ENCODE measurements at places on chromosomes 6 and 20.

DNA sequence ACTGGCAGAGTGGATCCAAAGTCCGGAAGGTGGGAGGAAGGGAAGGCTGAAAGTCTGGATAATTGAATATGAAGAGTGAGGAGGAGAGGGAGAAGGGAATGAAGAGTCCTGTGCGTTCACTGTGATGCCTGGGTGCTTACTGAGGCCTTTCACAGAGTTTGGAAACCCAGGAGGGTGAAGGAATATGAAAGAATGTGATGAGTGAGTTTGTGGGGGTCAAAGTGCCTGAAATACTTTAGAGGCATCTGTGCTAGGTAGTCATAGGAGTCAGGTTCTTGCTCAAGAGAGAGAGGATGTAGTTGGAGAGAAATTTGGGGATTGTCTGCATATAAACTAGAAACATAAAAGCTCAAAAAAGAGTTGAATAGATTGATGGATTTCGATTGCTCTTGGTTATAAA is 20.7 kb downstream of the NKX2-4 start:
- DNase-seq: no peak

DNA sequence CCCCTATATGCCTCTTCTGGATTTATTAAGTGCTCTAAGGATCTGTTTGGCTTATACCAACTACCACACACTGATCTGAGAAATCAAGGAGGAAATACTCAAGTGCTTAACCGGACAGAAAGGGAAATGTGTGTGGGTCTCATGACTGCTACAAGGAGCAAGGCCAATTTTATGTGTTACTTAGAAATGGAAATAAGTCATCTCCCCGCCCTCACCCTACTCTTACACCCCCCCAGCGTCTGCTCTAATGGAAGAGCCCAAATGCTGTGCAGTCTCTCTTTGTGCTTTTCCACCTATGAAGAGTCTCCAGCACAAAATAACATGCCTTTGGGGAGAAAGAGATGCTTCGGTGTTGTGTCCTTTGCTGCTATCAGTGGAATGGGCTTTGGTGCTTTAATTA is 428.8 kb upstream of the ARID1B start:
- no peak for DNase-seq

GRCh38 chr6:44800784-44801592 is 413.5 kb downstream of the CDC5L start:
- DNase-seq: no peak

- no peak for DNase-seq
These were observed 16.9 kb upstream of the SLC16A10 start for GRCh38 chr6:111070105-111071005.

- no peak for DNase-seq
These were observed 2.0 kb downstream of the OPRM1 start for GRCh38 chr6:154041001-154041400.

DNA sequence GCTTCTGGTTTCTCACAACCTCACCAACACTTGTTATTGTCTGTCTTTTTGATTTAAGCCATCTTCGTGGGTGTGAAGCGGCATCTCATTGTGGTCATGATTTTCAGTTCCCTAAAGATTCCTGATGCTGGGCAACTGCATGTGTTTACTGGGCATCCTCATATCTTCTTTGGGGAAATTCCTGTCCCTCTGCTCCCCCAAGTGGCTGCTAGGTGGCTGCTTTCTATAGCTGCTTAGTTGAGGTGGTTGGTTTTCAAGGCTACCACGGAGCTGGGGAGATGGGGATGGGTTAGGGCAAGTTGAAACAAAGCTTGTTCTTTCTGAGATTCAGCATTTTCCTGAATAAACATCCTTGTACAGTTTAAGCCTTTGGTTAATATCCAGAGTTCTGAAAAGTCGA is 403.9 kb upstream of the SULF2 start:
- DNase-seq: no peak

DNA sequence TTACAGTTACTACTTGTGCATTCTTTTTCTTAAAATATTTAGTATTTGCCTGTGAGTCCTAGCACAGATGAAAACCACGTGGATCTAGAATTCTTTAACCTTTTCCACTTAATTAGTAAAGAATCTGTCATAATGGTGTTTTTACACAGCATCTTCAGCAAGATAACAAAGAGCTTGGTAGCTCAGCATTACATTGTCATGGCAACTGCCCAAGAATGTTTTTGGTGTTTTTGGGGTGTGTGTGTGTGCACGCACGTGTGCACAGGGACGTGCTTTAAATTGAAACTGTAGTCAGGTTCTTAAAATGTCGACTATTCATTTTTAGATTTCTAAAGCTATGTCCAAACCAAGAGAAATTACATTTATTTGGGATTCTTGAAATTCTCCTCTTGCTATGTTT is 108.0 kb downstream of the FIG4 start:
- no peak for DNase-seq

DNA sequence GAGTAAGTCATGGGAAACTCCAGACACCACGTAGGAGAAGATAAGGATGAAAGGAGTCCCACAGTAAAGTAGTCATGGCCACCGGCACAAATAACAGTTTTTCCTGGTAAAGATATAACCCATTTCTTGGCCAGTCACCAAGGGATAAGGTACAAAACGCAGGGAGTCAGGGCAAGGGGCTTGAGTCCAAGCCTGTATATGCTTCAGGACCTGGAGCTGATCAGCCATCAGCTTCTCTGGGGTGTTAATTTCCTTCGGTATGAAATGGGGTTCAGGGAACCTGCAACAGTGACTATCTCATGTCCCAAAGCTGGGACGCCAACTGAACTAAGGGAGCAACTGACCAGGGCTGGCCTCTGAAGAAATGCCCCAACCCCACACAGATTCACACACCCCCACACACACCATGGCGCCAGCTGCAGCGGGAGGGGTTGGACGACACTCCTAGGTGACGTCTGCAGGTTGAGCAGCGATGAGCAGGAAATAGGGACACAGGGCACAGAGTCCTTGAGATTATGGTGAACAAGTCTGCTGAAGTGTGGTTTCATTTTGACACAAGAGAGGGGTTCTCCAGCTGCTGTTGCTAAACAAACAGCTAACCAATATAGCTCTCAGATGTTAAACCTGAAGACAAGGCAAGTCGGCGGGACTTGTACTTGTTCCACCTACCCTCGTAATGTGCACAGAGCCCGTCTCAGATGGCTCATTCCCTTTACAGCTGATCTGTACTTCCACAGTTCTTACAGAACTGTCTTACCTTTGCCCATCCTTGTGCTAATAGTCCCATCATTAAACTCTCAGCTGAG is 7.4 kb upstream of the ADTRP start:
- DNase-seq: no peak

DNA sequence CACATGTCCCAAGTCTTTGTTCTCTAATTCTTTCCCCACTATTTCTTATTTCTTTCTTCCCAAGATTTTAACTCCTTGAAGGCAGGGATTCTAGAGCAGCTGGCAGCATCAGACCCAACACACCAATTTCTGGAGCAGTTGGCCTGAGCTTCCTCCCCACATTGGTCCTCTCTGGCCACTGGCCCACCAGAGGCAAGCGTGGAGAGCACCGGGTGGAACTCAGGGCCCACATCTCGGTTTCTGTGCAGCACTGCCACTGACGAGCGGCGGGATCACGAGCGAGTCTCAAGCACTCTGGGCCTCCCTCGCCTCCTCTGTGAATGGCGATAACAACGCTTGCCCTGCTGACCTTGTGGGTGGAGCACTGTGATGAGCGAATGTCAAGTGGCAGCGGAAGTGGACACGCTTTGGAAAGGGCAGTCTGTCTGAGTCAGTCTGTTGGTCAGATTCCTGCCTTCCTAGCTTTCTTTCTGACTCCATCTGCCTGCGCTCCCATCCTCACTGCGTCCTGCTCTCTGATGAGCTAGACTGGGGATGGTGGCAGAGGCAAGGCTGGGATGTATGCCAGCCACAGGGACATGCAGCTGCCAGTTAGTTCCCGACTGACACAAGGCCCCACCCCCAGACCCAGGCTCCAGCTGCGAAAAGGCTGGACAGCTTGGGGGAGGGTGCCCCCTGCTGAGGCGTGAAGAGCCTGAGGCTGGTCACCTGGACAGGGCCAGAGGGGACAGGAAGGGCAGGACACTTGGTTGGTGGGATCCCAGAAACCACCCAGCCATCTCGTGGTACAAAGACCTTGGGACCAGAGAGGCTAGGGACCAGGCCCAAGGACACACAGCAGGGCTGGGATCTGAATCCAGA is 4.5 kb upstream of the SPDEF start:
- no peak for DNase-seq

GRCh38 chr6:168734523-168734922 is 293.5 kb downstream of the SMOC2 start:
- no peak for DNase-seq

DNA sequence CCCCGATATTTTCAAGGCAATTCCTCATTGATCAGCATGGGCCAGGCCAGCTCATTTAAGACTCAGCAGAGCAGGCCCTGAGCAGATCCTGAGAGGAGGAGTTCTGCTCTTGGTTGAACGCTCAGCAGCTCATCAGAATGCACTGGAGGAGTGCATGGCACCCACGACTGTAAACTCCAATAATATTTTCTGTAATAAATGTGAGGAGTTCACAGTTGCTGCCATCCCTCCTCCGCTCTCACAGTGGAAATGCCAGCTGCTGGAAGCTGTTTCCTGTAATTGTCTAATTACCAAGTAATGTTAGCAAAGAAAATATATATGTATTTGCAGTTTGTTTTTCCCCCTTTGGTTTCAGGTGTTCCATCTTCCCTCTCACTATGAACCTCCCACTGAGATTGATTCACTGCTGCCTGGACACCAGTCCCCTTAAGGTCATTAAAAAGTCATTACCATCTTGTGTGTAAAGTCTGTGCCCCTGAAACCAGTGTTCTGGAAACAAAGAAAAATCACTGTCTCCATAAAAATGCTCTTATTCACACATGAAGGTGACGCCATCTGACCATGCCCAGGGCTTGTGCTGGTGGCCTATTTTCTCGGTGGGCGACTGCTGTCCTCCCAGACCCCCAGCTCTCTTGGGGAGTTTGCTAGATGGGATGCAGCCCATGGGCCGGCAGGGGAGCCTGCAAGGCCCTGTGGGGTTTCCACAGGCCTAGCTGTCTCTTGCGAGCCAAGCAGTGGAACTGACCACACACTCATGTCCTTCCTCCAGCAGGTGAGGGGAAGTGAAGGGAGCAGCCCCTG is 374.2 kb downstream of the ZFAND3 start:
- DNase-seq: no peak

DNA sequence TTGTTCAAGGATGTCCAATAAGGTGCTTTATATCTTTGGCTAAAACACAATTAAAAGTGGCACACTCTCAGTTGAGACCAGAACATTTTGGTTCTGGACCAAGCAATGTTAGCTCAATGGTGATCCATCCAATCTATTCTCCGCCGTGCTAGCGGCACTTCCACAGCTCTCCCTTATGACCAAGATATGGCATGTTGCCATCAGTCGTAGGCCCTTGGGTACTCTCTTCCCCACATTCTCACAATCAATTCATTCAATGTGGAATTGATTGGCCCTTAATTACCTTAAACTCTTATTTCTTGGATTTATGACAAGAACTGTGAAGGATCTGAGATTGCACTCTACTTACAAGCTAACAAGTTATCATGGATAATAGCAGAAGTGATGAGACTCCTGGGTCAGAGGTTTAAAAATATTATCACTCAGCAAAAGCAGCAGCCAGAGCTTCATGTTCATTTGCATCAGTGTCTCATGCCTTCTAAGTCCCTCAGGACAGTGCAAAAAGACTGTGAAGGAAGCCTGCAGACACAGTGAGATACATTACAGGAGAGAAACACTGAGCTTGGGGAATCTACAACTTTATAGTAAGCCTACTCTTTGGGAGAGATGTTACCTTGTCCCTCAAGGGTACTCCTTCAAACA is 80.0 kb upstream of the ARG1 start:
- no peak for DNase-seq

- DNase-seq: no peak
These were observed 16.1 kb downstream of the PCMTD2 start for GRCh38 chr20:64271636-64272035.

GRCh38 chr6:11364971-11365397 is 132.5 kb upstream of the NEDD9 start:
- DNase-seq: no peak

GRCh38 chr6:5838656-5839396 is 167.9 kb downstream of the NRN1 start:
- no peak for DNase-seq

- DNase-seq: no peak
These were observed 31.2 kb downstream of the TPX2 start for GRCh38 chr20:31770243-31770642.

- DNase-seq: no peak
These were observed 153.3 kb downstream of the QRSL1 start for GRCh38 chr6:106782536-106783285.

GRCh38 chr6:37321516-37322415 is 32.0 kb upstream of the RNF8 start:
- DNase-seq: no peak

All from thoracic aorta (tissue), 2 donors.